H4 (cell line): ENCODE measurements at places on chromosomes 2 and 18. TPM values are rescaled to one million over a fixed set of nuclear protein-coding genes. Genes with fewer than 3 reads are reported as not detected.

KCNG3 gene
- 0.12 and 0.27 TPM in 2 replicates for total RNA-seq

- no peak for DNase-seq
These were observed 16.0 kb downstream of the SLC4A5 start for GRCh38 chr2:74327199-74327598.

FEZ2 gene
- 17.7 and 26.5 TPM in 2 replicates for total RNA-seq

ERICH2 gene
- 0.68 and 1.1 TPM in 2 replicates for total RNA-seq

DNA sequence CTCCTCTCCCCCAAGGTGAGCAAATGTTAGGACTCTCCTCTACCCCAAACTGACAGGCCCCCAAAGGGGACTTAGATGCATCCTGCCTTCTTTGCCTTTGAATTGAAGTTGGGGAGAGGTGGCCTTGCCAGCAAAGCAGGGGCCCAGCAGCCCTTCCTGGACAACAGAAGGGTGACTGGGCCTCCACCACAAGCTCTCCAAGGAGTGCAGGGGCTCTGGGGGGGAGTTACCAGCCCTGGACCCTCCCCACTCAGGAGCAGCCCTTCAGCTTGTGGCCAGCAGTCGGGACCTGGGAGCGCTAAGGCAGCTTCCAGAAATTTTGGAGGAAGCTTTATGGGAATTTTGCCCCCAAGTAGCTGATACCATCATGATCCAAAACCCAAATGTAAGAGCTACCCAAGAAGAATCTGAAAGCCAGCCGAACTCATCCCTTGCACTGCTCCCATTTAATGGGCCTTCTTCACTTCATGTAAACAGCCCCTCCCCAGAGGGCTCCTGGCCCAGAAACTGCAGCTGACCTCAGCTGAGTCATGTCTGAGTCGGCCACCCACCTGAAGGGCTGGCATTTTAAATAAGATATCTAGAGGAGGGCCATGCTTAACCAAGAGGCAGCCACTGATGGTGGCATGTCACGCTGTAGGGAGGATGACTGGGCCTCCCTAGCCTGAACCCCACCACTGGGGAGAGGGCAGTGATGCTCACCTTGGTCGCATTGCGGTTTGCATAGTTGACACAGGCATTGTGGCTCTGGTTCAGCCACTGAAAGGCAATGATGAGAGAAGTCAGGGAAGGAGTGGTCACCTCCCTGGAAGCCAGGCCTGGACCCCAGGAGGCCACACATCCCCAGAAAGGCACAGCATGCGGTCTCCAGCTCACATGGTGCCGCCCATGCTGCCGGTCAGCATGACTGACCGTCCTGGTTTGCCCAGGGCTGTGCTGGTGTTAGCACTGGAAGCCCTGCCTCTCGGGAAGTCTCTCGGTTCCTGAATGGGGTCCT, 71.5 kb downstream of the SFXN5 start:
- peak; percentile 72 for DNase-seq

ACMSD gene
- total RNA-seq: not detected in 2 replicates

- no peak for DNase-seq
These were observed 243.5 kb downstream of the PAX3 start for GRCh38 chr2:222055328-222055727.

LBX2 gene
- total RNA-seq: 0.97 TPM in 1 of 2 replicates, not detected in the other

- DNase-seq: no peak
These were observed 51.1 kb upstream of the FN1 start for GRCh38 chr2:215487002-215487372.

DNA sequence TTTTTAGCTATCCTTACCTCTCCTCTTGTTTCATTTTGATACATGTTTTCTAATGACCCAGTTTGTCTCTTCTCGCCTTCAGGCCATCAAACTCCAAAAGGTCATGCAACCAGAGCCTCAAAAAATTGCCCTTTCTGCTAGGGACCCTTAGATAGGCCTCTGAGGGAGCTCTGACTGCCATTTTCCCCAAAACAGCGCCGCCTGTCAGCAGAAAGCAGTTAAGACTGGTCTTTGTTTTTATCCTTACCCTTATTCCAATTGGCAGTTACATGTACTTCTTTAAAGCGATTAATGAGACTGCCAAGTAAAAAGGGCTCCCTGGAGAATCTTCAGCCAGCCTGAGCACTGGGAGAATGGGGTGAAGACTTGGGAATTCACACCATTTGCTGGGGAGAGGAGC, 55.1 kb upstream of the RIT2 start:
- no peak for DNase-seq

GRCh38 chr2:86522711-86523110, 40.5 kb downstream of the CHMP3 start:
- no peak for DNase-seq

DNA sequence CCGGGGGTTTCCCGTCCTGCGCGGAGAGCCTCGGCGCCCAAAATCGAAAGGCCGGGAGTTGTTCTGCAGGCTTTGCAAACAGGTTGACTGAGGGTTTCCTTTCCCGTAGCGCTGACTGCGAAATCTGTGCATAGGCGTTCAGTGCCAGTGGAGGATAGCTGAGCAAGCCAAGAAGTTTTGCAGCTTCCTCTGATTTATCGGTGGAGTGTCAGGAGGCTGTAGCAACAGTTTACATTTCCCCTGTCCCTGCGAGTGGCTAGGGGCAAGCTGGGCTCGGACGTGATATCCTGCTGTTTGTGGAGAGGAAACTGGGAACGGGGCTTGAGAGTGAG, 694 bp downstream of the THSD7B start:
- no peak for DNase-seq

- no peak for DNase-seq
These were observed 160.3 kb upstream of the SIX2 start for GRCh38 chr2:45169339-45170190.

DNA sequence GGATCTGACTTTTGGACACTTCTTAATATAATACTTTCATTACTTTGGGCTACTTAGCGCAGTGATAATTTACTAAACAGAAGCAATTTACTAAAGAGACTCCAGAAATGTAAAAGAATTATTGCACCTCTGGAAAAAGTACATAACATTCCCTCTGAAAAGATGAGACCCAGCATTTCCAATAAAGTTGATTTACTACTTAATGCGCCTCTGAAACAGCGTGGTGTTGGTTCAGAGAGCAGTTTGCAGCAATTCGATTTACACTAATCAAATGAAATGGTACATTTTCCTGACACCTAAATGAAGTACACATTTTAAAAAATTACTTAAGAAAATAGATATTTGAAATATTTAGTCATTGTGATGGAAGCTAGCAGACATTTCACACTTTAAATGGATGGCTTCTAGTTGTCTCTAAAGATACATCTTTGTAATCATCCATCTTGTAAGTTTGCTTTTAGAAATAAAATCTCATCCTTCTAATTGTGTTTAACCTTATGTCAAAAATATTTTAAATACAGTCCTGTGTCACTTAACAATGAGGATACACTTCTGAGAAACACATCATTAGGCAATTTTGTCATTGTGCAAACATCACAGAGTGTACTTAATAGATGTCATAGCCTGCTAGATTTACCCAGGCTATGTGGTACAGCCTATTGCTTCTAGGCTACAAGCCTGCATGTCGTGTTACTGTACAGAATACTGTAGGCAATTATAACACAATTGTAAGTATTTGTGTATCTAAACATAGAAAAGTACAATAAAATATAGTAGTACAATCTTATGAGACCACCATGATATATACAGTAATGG, 284.6 kb upstream of the UBE2E3 start:
- no peak for DNase-seq

ZC3H6 gene
- 0.92 and 5.0 TPM in 2 replicates for total RNA-seq

ADCYAP1 gene
- 0.47 and 0.83 TPM in 2 replicates for total RNA-seq

GRCh38 chr2:53509831-53510388, 257.7 kb upstream of the CHAC2 start:
- no peak for DNase-seq

GRCh38 chr2:22487541-22487940, 897.4 kb upstream of the KLHL29 start:
- no peak for DNase-seq

MAIP1 gene
- total RNA-seq: 28.6 and 30.6 TPM in 2 replicates

DNA sequence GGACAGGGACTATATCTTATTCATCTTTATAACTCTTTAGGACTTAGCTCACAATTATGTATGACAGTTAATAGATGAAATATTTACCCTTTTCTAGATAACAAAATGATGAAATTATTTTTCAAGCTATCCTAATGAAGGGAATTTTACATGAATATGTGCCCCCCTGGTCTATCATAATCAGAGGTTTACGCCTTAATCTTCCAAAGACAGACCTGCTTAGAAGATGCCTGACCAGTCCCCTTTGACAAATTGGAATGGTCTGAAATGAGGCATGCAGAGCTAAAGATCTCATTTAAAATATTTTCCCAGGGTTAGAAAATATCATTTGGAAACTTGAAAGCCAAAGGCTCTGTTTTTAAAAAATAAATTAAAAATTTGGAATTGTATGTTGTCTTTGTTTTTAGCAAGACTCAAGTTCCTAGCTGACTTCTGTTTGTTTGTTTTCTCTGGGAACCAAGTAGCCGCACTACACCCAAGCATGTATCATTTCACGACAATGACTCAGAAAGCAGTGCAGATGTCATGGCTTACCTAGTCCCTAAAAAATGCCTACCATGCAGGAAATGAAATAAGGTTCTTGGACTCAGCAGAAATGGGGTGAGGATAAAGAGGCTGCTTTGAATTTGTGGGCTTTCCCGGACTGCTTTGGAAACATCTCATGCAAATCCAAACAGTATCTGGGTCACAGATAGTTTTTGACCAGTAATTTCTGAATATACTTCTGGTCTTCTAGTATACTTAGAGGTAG, 162.1 kb downstream of the ZEB2 start:
- peak; percentile 96 for DNase-seq

AP1S3 gene
- 4.6 and 8.9 TPM in 2 replicates for total RNA-seq

- DNase-seq: no peak
These were observed 79.9 kb downstream of the THADA start for GRCh38 chr2:43515807-43516497.

DNA sequence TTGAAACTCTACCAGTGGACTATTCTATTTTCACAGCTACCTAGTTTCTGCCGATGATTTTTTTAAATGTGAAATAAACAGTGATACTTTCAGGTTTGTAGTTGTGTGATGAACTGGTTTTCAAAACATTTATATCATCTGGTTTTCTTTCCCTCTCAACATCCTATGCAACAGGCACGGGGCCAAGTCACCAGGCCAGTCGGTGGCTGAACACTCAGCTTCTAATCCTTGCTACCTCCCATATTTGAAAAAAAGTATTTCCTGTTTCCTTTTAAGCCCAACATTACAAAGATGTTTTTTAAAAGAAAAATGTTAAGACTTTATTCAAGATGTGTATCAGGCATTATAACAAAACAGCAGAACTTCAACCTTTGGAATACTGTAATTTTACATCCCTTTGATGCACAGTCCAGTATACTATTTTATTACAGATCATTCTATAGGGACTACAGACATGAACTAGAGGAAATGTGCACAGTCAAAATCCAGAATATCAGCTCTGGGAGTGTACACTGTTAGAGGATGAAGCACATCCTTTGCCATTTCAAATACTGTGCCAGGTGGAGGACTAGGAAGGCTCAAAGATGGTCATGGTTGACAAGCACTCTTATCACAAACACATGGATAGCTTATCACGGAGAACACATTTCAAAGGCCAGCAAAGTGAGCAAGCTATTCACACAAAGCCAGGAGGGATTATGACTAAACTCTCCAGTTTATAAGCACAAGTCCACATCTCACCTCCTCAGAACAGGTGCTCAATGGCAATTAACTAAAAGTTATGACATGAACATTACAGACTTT, 14.6 kb downstream of the MRPL35 start:
- no peak for DNase-seq

DNA sequence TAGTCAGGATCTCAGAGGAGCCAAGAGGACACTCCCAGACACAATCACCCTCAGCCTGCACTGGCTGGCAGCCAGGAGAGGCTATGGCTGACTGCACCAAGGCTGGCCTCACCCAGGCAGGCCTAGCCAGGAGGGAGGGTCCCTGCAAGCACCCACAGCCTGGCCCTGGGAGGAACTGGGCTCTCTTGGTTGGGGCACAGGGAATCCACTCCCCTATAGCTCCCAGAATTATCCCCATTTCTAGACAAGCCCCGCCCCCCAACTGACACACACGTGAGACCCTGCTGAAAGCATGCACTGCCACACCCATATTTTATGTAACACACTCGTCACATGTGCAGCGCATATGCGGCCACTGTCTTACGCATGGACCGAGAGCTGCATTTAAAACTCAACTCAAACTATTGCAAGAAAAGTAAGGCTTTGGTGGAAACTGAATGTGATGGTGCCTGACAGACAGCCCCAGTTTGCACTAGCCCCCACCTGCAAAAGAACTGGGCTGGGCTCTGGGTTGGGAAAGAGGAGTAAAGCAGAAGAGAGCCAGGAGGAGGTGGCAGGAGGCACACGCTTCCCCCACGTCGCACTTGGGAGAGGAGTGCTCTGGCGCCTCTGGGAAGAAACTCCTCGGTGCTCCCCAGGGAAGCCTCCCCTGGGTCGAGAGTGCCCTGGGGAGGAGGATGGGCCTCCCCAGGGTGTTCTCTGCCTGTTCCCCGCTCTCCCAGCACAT, 28.9 kb upstream of the ARHGEF4 start:
- DNase-seq: no peak

GRCh38 chr2:62559582-62559981, 53.6 kb upstream of the TMEM17 start:
- no peak for DNase-seq

- no peak for DNase-seq
These were observed 89.0 kb downstream of the EIPR1 start for GRCh38 chr2:3288470-3289170.

DNA sequence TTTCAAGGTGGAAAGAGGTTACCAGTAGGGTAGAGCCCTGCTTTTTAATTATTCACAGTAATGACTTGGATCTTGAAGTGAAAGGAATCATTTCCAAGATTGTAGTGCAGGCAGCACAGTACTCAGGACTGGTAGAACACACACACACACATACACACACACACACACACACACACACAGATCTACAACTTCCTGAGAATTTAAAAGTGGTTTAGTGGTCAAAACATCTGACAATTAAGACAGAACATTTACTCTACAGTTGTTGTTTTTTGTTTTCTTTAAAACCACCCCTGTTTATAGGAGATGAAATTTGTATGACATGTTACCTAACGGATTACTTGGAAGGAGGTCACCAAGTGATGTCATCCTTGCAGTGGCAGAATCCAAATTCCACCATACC, 146.7 kb upstream of the VRK2 start:
- DNase-seq: no peak

DNA sequence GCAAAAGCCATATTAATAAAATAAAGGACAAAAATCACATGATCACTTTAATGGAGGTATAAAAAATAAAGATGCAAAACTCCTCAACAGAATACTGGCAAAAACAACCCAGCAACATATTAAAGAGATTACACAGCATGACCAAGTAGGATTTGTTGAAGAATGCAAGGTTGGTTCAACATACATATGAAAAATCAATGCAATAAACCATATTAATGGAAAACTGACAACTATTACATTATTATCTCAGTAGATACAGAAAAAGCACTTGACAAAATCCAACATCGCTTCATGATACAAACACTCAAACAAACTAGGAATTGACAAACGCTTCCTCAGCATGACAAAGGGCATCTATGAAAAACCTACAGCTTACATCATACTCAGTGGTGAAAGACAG, 76.7 kb downstream of the CRACDL start:
- DNase-seq: no peak

SCN3A gene
- total RNA-seq: 1.0 and 1.3 TPM in 2 replicates
